NCI-H1436 treated with DMSO at 0.1 percent for 48 hours (cell line): ENCODE measurements at places on chromosomes 2 and 18.

DNA sequence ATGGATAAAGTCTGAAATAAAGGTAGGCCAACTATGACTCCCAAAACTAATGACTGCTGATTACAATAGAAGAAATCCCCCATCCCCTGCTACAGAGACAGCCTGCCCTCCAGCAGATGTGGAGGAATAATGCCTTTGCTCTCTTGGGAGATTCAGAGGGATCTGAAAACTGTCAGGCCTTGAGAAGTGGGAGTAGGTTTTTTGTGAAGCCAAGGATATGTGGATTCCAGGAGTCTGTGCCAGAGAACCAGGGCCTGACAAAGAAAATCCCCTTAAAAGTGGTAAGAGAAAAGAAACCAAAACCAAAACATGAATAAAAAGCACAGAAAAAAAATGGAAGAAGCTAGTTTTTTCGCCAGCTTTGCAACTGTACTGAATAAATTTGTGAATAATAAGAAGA, 397.6 kb downstream of the ZNF521 start:
- DNase-seq: no peak

DNA sequence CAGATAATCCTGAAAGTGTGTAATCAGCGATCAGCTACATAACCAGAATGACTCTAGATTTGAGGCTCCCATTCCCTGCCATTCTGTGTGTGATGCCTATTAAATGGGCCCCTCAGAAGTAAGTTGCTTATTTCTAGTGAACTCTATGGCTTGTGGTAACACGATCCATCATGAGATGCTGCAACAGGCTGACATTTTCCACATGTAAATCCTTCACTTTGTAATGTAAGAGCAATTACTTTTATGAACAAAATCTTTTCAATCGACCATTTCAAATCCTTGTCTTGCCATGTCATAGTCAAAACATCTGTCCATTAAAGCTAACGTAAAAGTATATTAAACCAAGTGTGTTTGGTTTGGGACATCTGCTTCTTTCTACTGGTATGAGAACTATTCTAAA, 175.9 kb upstream of the ETAA1 start:
- no peak for DNase-seq

DNA sequence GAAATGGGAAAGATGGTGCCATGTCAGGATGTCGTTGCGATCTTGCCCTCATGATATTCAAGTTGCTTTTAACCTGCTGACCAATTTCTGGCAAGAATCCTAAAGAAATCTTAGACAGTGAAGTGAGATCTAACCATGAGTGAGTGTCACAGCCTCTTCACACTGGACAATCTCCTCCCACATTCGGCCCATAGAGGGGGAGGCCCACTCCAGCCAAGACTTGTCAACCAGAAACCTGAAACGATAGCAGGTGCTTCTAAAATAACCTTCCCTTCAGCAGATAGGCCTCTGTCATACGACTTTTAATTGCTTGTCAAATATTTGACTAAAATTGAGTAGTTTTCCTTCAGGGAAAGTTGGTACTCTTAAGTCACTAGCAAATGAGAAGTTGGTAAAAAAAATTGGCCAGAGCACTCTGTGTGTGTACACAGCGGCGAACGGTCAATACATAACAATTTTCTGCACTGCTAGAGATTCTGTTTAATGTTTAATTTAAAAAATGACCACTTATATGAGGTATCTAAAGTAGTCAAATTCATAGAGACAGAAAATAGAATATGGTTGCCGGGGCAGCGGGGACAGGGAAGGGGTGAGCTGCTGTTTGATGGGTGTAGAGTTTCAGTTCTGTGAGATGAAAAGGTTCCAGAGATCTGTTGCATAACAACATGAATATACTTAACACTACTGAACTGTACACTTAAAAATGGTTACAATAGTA, 110.2 kb downstream of the VAPA start:
- peak; percentile 71 for DNase-seq

GRCh38 chr18:2148823-2149222, 422.5 kb downstream of the METTL4 start:
- no peak for DNase-seq

DNA sequence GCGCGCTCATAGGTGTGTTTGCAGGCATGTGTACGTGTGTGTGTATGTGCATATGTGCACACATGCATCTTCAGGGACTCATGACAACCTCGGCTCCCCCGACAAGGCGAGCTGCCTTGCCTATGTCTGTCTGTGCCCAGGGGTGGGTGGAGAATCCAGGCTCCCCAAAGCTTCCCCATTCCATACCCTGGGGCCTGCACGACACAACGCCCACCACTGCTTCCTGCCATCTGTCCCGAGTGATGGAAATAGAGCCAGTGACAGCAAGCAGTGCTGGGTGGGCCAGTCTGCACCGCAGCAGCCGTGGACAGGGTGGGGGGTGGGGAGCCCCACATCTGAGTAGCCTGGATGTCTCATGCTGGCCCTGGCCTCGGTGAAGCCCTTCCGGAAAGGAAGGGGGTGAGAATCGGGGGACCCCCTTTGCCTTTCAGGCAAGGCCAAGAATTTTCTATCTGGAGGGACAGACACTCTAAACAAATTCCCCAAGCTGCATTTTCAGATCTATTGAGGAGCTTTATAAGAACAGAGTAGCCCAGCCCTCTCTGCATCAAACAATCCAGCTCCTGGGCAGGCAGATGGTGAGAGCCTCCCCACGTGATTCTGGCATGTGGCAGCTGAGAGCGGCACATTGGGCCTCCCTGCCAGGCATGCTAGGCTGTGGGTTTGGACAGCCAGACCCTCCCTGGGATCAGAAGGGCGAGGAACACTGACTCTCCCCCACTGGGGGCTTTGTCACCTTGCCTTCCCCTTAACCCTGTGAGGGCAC, 4.9 kb downstream of the KCNIP3 start:
- no peak for DNase-seq

DNA sequence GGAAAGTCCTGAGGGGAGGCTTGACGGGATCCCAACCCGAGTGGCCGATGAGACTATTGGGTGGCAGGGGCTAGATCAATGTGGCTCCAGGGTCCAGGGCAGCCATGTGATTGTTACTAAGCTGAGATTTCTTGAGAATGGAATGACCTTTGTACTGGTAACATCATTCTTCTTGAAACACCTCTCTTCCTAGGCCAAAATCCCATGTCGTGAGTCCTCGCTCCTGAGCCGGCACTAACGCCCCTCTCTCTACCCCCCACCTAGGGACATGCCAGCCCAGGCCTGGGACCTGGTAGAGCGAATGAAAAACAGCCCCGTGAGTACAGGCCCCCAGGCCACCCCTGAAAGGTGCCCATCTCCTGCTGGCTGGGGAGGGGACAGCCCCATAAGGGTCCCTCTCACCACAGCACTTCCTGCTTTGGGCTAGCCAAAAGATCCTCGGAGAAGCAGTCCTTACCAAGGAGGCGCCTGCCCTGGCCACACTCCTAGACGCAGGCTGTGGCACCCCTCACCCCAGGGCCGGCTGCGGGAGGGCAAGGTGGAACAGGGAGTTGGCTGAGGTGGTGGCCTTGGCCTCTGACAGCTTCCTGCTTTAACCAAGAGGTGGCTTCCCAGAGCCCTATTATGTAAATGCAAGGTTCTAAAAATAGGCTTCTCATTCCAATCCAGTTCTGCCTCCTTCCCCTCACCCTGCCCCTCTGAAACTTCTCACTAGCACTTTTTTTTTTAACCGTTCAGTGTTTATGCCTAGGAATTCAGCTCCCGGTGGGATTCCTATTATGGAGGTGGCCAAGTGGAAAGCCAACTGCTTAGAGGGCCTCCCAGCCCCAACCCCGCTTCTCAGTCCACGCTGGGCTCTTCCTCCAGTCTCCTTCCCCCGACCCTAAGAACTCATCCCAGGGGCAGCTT, 126.6 kb upstream of the PPP1CB start:
- DNase-seq: no peak

GRCh38 chr18:68969027-68969426, 171.1 kb downstream of the CCDC102B start:
- DNase-seq: no peak

GRCh38 chr2:159758686-159759085, 39.3 kb downstream of the CD302 start:
- DNase-seq: no peak

- no peak for DNase-seq
Measured at GRCh38 chr2:168884975-168885374, 5.3 kb downstream of the SPC25 start.

- DNase-seq: no peak
Measured at GRCh38 chr2:238883421-238883901, 35.6 kb downstream of the TWIST2 start.

- DNase-seq: no peak
Measured at GRCh38 chr18:60246606-60247005, 126.0 kb downstream of the MC4R start.

- no peak for DNase-seq
Measured at GRCh38 chr18:10378688-10379420, 75.6 kb upstream of the APCDD1 start.

GRCh38 chr2:184530239-184530638, 68.1 kb upstream of the ZNF804A start:
- DNase-seq: no peak

DNA sequence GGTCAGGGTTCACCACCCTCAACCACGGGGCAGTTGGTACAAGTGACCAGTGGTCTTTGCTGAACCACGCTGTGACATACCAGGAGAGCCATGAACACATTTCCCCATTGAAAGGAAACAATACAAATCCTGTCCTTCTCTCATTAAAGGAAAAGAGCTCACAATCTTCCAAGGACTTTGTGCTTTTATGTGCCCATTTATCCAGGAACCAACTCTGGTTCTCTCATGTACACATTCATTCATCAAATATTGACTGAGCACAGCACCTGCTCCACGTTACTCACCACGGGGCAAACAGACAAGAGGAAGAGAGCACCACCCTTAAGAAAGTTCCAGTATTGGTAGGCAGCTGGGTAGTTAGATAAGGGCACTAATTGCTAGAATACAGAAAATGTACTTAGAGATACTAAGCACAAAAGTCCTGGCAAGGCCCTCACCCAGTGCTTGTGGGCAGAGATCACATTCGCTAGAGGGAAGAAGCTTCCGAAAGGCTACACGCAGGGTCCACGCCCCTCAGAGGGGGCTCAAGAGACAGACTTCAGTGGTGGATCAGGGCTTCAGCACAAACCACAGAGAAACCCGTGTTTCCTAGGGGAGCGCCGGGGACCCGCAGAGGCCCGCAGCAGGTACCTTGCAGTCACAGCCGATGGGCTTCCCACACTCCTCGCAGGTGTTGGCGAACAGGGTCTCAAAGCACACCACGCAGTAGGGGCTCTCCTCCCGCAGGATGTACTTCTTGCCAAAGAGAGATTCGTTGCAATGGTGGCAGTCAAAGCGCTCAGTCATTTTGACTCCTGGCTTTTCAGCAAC, 12.9 kb downstream of the FHL2 start:
- DNase-seq: no peak

- no peak for DNase-seq
Measured at GRCh38 chr2:10661846-10662245, 27.9 kb downstream of the NOL10 start.

- no peak for DNase-seq
Measured at GRCh38 chr2:190333395-190333794, 10.0 kb upstream of the INPP1 start.

- DNase-seq: no peak
Measured at GRCh38 chr2:224147174-224147573, 108.1 kb upstream of the SERPINE2 start.

GRCh38 chr2:174176898-174177297, 71.4 kb downstream of the OLA1 start:
- DNase-seq: peak; percentile 40

- DNase-seq: no peak
Measured at GRCh38 chr2:134205087-134205486, 48.8 kb upstream of the MGAT5 start.

DNA sequence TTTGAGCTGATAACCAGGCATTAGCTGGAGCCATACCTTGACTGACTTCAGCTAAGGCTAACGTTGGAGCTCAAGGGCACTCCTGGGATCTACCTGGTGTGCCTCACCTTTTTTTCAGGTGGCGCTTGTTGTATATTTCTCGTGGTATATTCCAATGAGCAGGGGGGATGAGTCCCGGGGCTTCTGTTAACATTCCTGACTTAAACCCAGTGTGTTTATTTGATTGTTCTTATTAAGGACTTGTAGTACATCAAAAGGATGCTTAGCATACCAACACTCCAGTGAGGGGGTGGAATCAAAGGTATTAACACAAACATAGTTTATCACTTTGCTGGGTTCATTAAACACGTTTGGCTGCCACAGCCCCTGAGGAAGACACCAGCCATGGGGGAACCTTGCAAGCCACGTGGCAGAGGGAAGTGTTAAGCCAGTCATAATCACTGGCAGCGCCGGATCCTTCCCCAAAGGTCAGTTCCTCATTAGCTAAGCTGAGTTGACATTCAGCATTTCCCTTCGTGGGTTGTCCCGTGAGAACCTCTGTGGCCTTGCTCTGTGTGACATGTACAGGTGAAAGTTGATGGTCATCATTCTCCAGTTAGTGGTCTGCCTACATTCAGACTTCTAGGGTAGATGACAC, 119.5 kb upstream of the MCFD2 start:
- DNase-seq: no peak

- no peak for DNase-seq
Measured at GRCh38 chr2:7264791-7265190, 347.6 kb downstream of the RNF144A start.

DNA sequence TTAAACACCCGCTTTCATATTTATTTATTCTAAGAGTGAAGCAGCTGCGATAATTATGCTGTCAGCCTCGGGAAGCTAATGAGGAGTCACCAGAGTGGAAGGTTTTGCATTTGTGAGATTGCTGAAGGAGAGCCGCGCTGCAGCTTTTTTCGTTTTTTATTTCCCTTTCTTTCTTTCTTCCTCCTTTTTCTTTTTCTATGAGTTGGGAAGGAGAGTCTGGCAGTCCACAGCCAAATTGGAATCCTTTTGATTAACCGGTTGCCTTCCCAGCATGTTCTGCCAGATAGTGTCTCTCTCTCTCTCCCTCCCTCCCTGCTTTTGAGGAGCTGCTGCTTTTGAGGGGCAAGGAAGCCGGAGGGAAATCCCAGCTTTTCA, 82.1 kb downstream of the CDK15 start:
- no peak for DNase-seq

- no peak for DNase-seq
Measured at GRCh38 chr18:11154368-11154989, 5.1 kb upstream of the PIEZO2 start.

DNA sequence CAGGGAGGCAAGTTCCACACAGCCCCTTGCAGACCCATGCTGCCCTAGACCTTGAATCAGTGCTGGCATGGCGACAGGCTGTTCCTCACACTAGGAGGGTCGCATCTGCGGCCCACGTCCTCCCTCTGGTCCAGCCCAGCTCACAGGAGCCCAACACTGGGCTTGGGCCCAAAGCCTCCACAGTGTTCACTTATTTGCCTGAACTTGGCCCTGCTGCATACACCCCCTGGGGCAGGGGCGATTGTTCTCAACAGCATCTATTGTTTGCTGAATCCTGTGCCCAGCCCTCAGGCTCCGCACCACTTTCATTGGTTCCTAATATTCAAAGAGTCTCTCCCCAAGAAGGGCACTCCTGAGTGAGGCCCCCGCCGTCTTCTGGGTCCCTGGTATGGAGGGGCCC, 90.7 kb downstream of the ZBTB7C start:
- DNase-seq: no peak
